Stimulated activated naive CD8-positive, alpha-beta T cell treated with anti-CD3 and anti-CD28 coated beads, Interleukin-15, amount 100 ng/mL, for 72 hours (primary cell): ENCODE measurements at places on chromosomes 5 and 9.

- no peak for DNase-seq
These were observed 75.7 kb upstream of the TGFBR1 start for GRCh38 chr9:99029083-99029645.

DNA sequence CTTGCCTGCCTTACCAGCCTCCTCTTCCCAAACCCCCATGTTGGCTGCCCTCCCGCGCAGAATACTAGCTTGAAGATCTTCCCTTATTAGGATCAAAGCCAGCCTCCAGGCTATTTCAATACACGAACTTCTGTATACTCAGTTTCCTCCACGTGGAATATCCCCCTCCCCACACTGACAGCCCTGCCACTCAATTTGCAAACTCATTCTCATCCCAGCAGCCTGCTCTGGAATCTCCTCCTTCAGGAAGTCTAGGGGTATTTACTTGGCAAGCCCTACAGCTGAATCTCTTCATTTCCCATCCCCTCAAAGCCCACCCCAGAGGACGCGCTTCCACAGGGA is 157.0 kb upstream of the SMIM23 start:
- no peak for DNase-seq

GRCh38 chr5:61320860-61321259 is 11.2 kb upstream of the ZSWIM6 start:
- DNase-seq, result no peak

GRCh38 chr5:82561797-82562196 is 283.6 kb upstream of the RPS23 start:
- no peak for DNase-seq

- no peak for DNase-seq
These were observed 68.9 kb downstream of the IQGAP2 start for GRCh38 chr5:76471987-76472334.

- no peak for DNase-seq
These were observed 239.9 kb upstream of the PANK3 start for GRCh38 chr5:168819004-168819621.

DNA sequence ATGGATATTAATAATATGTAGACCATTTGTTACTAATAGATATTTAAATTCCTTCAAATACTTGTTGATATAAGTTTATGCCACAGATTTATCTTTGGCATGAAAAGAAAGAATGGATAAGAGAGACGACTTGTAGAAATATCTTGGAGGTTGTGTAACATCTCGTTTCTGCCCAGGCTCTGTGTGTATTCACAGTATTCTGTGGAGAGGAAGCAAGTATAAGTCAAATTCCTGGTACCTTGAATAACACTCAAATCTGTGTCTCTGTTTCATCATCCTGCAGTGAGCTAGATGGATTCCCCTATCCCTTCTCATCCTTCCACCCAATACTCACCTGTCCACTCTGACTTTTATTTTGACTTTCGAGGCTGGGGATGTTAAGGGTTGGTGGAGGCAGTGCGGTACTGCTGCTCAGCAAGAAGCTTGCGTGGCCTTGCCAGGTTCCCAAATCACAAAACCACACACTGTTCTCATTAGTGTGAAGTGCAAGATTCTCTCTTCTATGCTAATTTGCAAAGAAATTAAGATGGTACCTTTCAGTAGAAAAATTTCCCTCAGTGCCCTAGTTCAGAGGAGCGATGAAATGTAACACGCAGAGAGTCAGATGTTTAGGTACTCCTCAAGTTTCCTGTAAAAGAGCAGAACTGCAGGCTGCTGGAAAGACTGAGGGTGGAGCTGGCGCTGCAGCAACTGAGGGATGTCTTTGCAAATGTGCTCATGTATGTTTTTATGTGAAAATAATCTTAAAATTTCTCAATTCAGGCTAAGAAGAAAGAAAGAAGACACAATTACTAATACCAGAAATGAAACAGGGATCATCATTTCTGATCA is 42.6 kb upstream of the ANKRD18A start:
- DNase-seq, result no peak

DNA sequence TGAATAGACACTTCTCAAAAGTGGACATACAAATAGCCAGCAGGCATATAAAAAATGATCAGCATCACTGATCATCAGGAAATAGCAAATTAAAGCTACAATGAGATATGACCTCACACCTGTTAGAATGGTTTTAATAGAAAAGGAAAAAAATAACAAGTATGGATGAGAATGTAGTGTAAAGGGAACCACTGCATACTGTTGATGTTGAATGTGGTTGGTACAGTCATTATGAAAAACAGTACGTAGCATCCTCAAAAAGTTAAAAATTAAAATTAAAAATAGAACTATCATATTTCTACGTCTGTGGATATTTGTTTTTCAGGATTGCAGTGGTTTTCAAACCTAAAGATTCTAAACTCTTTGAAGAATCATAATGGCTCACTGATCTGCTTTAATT is 215.1 kb upstream of the NREP start:
- no peak for DNase-seq

DNA sequence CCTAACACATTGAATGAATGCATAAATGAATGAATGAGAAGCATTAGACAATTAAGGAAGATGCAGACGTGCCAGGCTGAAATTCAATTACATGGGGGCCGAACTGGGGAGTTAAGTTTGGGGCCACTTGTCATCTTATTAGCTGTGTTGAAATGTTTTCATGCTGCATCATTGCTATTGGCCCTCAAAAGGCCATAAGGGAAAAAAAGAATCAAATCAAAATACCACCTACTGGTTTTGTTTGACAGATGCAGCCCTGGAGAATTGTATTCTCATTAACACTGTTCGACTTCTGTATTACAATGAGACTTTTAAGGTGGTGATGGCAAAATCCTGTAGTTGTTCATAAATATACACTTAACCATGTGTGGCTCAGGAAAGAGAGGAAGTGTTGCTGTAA is 38.4 kb downstream of the UBE2QL1 start:
- no peak for DNase-seq

GRCh38 chr9:2469681-2470221 is 151.8 kb upstream of the VLDLR start:
- no peak for DNase-seq

- DNase-seq, result no peak
These were observed 8.0 kb downstream of the AFAP1L1 start for GRCh38 chr5:149279661-149280060.

- DNase-seq, result no peak
These were observed 406.4 kb downstream of the ZSWIM6 start for GRCh38 chr5:61738446-61738845.

- no peak for DNase-seq
These were observed 182.4 kb downstream of the FER start for GRCh38 chr5:108930107-108930506.

- no peak for DNase-seq
These were observed 2.9 kb downstream of the NDUFS6 start for GRCh38 chr5:1804001-1804690.

DNA sequence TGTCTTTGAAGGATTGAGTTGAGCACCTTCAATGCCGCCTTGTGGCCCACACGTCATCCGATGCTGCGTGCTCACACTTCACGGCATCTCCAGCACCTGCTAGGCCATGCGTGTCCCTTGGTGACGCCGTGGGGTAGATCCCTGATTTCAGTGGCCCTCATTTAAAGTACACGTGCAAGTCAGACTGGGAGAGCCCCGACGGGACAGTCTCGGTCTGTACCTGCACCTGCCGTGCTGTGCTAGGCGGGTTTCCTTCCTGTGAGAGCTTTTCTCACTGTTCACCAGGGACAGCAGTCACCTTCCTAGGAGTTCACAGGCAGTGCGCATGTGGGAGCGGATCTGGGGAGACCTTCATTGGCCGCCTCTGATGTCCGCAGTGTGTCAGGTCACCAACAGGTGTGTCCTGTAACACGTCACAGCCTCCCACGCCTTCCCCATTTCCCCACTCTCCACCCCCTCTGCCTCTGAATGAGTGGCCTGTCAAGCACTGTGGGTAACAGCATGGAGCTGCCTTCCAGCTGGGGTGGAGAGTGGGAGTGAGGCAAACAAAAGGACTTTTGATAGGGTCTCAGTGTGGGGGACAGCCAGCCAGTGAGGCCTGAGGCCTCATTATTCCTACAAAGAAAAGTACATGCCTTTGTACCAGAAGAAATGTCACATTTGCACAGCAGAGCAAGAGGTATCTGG is 236.4 kb downstream of the FANCC start:
- no peak for DNase-seq
